ENCODE measurements at places on chromosomes 4 and X.

DNA sequence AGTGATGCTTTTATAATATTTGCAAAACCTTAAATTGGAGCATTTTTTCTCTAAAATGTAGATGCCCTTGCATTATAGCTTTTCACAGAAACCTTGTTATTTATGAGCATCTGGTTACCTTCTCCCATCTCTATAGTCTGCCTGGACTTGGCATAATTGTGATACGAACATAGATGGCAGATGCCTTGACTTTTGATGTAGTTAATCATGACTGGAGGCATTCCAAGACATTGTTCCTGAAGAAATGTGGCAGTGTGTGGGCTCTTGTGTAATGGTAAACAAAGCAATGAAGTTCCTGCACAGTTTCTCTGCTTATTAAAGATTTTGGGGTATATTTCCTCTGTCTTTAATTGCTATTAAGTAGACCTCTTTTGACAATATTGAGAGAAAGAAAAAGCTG lies 500.1 kb downstream of the PCDH19 start:
- H3K27me3 ChIP-seq = no peaks in the 10 kb centered on the region
- H3K36me3 ChIP-seq = no peaks in the 10 kb centered on the region
- no peak for DNase-seq
- H3K4me3 ChIP-seq = no peak overlapping the region

- H3K4me1 ChIP-seq = peaks cover 4% of the 10 kb centered on the region
- H3K4me3 ChIP-seq = no peak overlapping the region
- DNase-seq = no peak
- H3K27me3 ChIP-seq = no peaks in the 10 kb centered on the region
- H3K36me3 ChIP-seq = peaks cover 2% of the 10 kb centered on the region
- no peak overlapping the region for H3K27ac ChIP-seq
Observed at GRCh38 chrX:19723427-19723826, 164.0 kb downstream of the SH3KBP1 start.

GRCh38 chrX:126165401-126165720 lies 728 bp downstream of the DCAF12L2 start:
- no peaks in the 10 kb centered on the region for H3K36me3 ChIP-seq
- no peak overlapping the region for H3K27ac ChIP-seq
- no peaks in the 10 kb centered on the region for H3K27me3 ChIP-seq
- DNase-seq = no peak

- no peaks in the 10 kb centered on the region for H3K36me3 ChIP-seq
- no peak for DNase-seq
- H3K27me3 ChIP-seq = no peaks in the 10 kb centered on the region
- no peak overlapping the region for H3K27ac ChIP-seq
- no peak overlapping the region for H3K4me3 ChIP-seq
Observed at GRCh38 chrX:109871121-109871888, 131.6 kb upstream of the TMEM164 start.

DNA sequence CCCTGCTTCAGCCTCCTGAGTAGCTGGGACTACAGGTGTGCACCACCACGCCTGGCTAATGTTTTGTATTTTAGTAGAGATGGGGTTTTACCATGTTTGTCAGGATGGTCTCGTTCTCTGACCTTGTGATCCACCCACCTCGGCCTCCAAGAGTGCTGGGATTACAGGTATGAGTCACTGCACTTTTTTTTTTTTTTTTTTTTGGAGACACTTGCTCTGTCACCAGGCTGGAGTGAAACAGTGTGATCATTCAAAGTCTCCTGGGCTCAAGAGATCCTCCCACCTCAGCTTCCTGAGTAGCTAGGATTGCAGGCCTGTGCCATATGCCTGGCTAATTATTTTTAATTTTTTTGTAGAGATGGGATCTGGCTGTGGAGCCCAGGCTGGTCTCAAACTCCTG lies 338.8 kb downstream of the PPP3CA start:
- no peaks in the 10 kb centered on the region for H3K36me3 ChIP-seq
- H3K4me1 ChIP-seq = no peaks in the 10 kb centered on the region
- no peak for DNase-seq
- H3K27me3 ChIP-seq = no peaks in the 10 kb centered on the region
- H3K4me3 ChIP-seq = no peak overlapping the region

GRCh38 chr4:73836373-73837279 lies at the start of gene CXCL6:
TSS of gene CXCL6 (plus strand) at chr4:73836678. CDS start at chr4:73836751, 73 bp downstream.
- peak; percentile 18 for DNase-seq
- peak within 1 kb of the TSS; percentile 55 for H3K4me3 ChIP-seq
- no peaks in the 10 kb centered on the region for H3K4me1 ChIP-seq
- H3K27me3 ChIP-seq = no peaks in the 10 kb centered on the region
- no peaks in the 10 kb centered on the region for H3K36me3 ChIP-seq
- H3K27ac ChIP-seq = no peak within 1 kb of the TSS

GRCh38 chr4:148238811-148239493 lies 203.3 kb downstream of the NR3C2 start:
- DNase-seq = no peak
- H3K27me3 ChIP-seq = no peaks in the 10 kb centered on the region
- no peaks in the 10 kb centered on the region for H3K36me3 ChIP-seq
- H3K4me1 ChIP-seq = no peaks in the 10 kb centered on the region
- H3K4me3 ChIP-seq = no peak overlapping the region
- no peak overlapping the region for H3K27ac ChIP-seq

DNA sequence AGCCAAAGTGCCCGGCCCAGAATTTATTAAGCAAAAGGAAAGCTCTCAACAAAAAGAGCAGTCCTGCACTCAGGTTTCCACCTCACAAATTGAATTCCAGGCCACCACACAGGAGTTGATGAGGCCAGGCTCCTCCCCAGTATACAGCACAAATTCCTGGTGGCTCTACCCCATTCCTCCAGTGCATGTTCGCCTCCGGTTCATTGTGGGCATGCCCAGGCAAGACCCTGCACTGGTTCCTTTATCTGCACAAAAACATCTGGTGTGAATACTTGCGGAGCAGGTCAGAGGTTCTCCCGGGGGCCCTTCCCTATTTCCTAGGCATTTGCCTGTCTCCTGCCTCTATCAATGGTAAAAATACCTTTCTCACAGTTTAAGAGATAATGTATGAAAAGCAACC lies 195.2 kb upstream of the ANXA10 start:
- no peak overlapping the region for H3K4me3 ChIP-seq
- no peak for DNase-seq
- no peaks in the 10 kb centered on the region for H3K36me3 ChIP-seq
- no peak overlapping the region for H3K27ac ChIP-seq
- H3K27me3 ChIP-seq = no peaks in the 10 kb centered on the region

DNA sequence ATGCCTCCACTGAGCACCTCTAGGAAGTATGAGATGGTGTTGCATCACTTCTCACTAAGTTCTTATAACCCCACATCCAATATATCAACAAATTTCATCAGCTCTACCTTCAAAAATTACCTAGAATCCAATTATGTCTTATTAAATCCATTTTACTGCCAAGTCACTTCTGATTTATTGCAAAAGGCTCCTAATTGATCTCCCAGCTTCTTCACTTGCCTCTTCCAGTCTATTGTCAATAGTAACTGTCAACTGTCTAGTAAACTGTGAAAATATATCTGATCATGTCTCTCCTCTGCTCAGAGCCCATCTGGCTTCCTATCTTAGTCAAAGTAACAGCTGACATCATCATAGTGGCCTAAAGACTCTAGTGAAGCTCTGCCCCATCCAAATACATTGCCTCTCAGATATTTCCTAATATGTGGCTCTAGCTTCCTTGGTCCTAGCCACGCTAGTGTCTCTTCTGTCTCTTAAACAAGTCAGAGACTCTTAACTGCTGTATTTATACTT lies 414.5 kb upstream of the ATOH1 start:
- no peaks in the 10 kb centered on the region for H3K36me3 ChIP-seq
- H3K27ac ChIP-seq = no peak overlapping the region
- no peak for DNase-seq
- no peaks in the 10 kb centered on the region for H3K27me3 ChIP-seq

DNA sequence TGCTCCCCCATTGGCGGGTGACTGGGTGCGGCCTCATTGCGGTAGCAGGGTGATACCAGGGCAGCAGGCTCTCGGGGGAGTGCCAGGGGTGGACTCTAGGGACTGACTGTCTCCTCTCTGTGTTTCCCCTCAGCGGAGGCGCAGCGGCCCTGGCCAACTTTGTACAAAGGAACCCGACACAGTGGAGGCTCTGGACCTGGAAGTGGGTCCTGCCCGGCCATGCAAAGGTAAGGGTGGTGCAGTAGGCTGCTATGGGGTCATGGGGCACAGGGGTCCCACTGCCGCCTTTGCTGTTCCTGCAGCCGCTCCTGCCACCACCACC lies 16.3 kb downstream of the SULT1B1 start:
- DNase-seq = no peak
- no peaks in the 10 kb centered on the region for H3K36me3 ChIP-seq
- no peaks in the 10 kb centered on the region for H3K27me3 ChIP-seq
- H3K4me1 ChIP-seq = no peaks in the 10 kb centered on the region

DNA sequence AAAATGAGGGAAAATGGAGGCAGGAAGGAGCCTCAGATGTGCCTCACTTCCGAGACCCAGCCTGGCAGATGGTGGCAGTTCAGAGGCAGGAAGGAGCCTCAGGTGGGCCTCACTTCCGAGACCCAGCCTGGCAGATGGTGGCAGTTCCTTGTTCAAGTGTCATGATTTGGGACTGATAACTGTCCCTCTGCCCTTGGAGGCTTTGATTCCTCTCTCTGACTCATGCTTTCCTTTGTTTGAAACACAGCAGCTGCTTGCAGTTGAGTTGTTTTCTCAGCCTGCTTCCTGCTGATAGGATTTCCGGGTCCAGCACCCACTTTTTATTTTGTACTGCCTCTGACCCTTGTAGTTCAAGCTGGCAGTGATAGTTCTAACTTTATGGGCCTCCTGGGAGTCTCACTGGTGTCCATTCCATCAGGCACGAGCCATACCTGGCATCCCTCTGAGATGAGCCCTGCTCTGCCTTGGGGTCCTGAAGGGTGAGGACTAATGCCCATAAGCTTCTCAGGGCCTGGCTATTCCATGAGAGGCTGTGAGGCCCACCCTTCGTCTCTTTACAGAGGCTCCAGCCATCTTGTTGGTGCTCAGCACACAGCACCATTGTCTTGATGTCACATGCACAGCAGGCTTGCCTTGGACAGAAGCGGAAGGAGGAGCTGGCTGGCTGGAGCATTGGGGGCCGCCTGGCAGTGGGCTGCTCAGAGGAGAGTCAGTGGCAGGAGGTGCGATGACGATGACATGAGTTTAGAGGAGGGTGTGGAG lies 13.0 kb downstream of the RGS12 start:
- peaks cover 75% of the 10 kb centered on the region for H3K4me1 ChIP-seq
- no peak overlapping the region for H3K27ac ChIP-seq
- H3K27me3 ChIP-seq = peaks cover 28% of the 10 kb centered on the region
- H3K36me3 ChIP-seq = no peaks in the 10 kb centered on the region
- H3K4me3 ChIP-seq = no peak overlapping the region

GRCh38 chr4:11700751-11701226 lies 272.1 kb upstream of the HS3ST1 start:
- no peak overlapping the region for H3K4me3 ChIP-seq
- H3K36me3 ChIP-seq = no peaks in the 10 kb centered on the region
- no peaks in the 10 kb centered on the region for H3K4me1 ChIP-seq
- no peaks in the 10 kb centered on the region for H3K27me3 ChIP-seq
- no peak overlapping the region for H3K27ac ChIP-seq
- no peak for DNase-seq

GRCh38 chr4:173878701-173879100 lies 348.7 kb upstream of the HAND2 start:
- no peak overlapping the region for H3K27ac ChIP-seq
- no peak for DNase-seq
- no peak overlapping the region for H3K4me3 ChIP-seq
- H3K4me1 ChIP-seq = no peaks in the 10 kb centered on the region

GRCh38 chr4:41307638-41308037 lies 50.9 kb downstream of the UCHL1 start:
- DNase-seq = no peak
- H3K4me3 ChIP-seq = no peak overlapping the region
- no peaks in the 10 kb centered on the region for H3K4me1 ChIP-seq
- H3K27me3 ChIP-seq = no peaks in the 10 kb centered on the region
- no peak overlapping the region for H3K27ac ChIP-seq
- no peaks in the 10 kb centered on the region for H3K36me3 ChIP-seq

DNA sequence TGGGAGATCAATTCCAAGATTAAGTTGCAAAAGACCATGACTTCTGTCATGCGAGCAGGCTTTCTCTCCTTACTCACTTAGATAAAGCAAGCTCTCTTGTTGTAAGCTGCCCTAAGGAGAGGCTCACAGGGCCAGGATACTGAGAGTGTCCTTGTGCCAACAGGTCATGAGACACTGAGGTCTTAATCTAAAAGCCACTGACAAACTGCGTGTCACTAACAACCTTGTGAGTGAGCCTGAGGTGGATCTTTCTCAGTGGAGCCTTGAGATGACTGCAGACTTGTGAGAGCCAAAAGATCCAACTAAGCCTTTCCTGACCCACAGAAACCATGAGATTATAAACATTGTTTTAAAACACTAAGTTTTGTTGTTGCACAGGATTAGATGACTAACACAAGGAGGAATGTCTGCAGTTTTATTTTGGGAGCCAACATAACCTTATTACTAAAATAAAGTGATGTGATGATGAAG lies 170.5 kb downstream of the SLC39A8 start:
- no peak overlapping the region for H3K27ac ChIP-seq
- no peaks in the 10 kb centered on the region for H3K36me3 ChIP-seq
- H3K4me1 ChIP-seq = no peaks in the 10 kb centered on the region

DNA sequence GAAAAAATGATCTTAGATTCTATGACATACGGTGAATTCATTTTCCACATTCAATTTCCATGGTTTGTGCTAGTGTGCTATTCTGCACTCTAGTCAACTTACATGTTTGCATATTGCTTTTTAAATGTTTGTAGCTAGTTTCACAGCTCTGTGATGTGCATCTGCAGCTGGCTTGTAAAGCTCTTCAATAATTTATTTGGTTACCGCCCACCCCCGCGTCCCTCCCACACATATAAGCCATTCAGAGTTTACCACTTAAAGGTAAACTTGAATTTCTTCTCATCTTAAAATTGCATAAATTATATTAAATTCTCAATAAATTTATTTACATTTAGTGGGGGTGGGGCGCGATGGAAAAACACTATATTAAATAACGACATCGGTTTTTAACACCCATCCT lies 291 bp upstream of the NBDY start:
- DNase-seq = no peak
- peak overlapping the region; percentile 76 for H3K4me3 ChIP-seq

Data from thymus (tissue), 14 donors.